ENCODE measurements at places on chromosomes 5 and 9.

GRCh38 chr9:33393581-33393980 lies 8.8 kb downstream of the AQP7 start:
- DNase-seq: no peak

DNA sequence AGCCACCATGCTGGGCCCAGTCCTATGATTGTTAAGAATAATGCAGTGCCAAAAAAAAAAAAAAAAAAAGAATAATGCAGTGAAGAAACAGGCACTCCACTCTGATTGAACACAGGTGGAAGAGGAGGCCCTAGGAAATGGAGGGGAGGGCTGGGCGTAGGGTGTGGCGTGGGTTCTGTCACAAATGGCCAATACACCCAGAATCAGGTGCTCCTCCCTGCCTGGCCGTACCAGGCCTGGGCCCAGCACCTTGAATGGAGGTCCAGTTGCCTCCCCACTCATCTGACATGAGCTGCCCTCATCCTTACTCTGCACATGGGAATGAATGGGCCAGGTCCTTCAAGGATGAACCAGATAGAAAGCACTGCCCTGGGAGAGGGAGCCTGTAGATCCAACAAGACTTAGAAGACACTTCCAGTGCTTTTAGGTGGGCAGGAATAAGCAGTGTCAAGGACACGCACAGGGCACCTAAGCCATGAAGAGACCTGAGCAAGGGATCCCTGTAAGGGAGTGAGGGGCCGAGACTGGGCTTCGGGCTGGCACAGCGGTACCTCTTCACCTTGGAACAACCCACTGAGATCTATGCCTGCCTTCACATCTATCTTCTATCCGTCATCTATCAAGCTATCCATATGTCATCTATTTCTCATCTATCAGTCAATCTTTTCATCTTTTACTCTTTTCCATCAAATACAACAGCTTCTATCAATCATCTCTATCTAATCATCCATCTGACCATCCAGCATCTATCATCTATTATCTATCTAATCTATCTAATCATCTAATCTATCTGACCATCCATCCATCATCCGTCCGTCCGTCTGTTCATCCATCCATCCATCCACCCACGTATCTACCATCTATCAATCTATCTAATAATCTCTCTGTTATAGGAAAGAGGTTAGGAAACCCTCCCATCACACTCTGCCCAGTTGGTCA lies 15.9 kb downstream of the NINJ1 start:
- DNase-seq: no peak

- no peak for DNase-seq
These were observed 72.4 kb upstream of the MPDZ start for GRCh38 chr9:13351778-13352386.

- no peak for DNase-seq
These were observed 1.5 kb upstream of the STC2 start for GRCh38 chr5:173329491-173330337.

- no peak for DNase-seq
These were observed 302.1 kb downstream of the PARP8 start for GRCh38 chr5:50968356-50969149.

DNA sequence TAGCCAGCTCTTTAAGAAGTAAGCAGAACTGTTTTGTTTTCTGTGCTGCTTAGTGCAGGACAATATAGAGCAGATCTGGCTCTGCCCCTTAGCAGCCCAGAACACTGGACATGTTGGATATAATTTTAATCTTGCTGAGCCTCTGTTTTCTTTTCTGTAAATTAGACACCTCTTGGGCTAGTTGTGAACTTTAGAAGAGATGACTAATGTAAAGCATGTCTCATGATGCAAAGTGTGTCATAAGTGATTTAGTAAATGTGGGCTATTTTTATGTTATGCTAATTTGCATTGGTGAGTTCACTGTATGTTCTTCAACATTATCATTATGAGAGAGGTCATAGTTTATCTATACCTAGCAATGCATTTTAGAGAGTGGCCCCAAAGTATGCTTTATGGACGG lies 156.1 kb upstream of the ADAMTSL1 start:
- DNase-seq: no peak

DNA sequence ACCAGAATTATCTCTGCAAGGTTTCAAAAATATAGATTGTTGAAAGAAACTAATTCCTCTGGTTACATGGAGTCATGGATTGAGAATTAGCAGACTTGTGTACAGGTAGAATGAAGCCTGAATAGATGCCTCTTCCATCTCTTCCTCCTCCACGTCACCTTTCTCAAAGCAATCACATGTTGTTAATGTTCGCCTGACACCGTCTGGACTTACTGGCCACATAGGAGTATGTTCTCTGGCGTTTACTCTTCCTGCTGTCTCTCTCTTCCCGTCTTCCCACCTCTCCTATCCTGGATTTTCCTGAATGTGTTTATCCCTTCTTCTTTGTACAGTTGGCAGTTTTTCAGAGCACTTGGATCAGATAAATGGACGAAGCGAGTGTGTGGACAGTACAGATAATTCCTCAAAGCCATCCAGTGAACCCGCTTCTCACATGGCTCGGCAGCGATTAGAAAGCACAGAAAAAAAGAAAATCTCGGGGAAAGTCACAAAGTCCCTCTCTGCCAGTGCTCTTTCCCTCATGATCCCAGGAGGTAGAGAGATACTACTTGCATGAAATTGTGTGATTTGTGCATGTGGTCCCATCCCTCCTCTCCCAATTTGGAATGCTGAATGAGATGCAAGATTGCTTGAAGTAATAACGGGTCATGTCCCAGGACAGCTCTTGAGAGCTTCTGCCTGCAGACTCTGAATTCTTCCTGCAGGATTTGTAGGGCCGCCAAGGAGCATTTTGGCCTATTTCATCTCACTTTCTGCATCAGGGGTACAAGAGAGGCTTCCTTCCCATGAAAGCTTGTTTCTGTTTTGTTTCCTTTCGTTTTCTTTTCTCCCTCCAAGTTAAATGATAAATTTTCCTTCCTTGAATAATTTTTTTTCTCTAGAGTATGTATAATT lies 47.3 kb downstream of the CD180 start:
- no peak for DNase-seq

DNA sequence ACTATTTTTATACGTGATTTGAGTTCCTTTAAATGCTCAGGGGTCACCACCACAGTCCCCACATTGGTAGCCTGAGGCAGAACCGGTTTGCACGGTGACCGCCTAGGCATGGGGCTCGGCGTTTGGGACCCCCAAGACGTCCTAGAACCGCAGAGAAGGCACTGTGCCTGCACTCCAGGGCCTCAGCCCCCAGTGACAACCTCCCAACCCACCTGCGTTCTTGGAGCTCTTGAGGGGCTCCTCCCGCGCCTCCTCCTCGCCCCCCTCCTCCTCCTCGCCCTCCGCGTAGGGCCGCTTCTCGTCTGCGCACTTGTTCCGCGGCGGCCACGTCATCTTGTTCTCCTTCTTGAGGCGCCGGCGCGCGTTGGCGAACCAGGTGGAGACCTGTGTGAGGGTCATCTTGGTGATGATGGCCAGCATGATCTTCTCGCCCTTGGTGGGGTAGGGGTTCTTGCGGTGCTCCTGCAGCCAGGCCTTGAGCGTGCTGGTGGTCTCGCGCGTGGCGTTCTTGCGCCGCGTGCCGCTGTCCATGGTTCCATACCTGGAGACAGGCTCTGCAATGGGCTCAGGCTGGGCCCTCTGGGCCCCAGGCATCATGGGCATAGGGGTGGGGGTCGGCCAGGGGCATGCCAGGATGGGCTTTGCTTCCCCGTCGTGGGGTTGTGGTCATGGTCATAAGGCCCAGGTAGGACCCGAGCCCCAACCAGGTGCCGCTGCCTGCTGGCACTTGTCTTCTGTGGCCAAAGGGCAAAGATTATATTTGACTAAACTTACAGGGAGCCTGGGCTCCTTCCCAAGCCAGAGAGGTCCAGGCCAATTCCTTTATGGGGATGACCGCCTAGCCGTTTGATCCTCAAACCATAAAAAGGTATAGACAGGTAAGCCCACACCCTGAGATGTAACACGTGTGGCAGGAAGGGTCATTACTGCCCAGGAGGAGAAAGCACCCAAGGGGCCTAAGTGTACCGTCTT lies 3.1 kb downstream of the IRX4 start:
- no peak for DNase-seq

- DNase-seq: no peak
These were observed 1.4 kb downstream of the FLT4 start for GRCh38 chr5:180647941-180648500.

DNA sequence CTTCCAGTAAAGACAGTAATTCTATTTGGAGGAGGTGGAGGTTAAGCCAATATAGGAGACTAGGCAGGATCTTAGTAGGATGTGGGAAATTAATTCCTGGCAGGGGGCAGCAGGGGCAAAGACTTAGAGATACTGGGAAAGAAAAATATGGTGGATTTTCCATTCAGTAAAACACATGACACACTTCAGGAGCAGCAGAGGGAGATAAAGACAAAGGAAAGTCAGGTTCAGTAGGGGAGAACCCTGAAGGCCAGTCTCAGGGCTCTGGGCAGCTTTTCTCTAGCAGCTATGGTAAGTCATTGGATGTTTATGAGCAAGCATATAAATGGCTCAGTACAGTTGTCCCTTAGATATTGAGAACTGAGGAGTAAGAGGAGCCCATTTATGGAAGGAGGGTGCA lies 105.5 kb downstream of the PJA2 start:
- no peak for DNase-seq

DNA sequence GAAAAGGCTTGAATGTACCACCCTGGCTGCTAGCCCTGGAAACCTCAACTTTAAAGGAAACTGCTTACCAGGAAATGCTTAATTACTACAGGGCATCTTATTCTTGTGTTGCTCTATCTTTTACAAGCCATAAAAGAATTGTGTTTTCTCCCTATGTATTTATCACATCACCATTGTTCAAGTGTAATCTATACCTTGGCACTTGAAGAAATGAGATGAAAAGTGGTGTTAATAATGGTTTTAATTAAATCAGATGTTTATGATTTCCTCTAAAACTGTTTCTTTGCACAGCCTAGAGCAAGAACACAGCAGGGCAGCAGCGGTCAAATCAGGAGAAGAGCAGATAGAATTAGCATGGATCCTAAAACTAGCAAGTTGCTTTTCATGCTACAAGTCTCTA lies 131.8 kb upstream of the RGMB start:
- no peak for DNase-seq

DNA sequence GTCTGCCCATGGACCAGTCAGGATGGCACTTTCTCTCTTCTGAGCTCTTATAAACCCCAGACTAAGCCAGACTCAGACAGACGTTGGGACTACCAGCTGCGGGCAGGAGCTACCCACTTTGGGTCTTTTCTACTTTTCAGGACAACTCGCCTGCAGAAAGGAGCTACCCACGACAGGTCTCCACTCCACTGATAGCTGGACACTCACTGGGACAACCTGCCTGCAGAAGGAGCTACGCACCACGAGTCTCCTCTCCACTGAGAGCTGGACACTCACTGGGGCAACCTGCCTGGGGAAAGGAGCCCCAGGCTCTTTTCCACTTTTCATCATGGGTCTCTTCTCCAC lies 1440.2 kb upstream of the ACO1 start:
- DNase-seq: no peak

DNA sequence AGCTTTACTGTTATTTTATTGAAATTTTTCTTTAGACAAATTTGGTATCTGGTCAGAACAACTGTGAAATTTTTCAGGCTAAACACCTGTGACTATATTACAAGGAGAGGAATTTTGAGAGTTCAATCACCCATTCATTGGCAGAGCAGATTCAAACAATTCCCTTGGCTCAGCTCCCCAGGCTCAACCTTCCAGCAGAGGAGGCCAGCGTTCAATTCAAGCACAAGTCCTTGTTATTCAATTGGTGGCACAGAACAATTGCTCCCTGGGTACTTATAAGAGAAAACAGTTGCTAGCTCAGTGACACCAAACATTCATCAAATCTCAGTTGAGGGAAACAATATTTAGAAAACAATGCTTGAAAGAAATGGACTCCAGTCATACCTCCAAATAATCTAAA lies 83.3 kb downstream of the SUSD1 start:
- DNase-seq: no peak

DNA sequence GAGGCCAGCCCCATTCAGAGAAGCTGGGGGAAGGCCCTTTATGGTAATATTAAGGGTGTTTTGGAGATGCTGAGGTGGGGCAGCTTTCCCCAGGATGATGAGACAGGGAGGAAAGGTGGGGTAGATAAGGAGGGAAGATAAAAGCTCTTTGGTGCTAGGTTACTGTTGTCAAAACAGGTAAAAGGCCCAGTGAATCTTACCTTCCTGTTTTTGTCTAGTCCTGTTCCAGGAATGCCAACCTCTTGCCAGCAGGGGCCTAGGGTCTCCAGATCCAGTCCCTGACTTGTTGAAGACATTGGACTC lies 797 bp upstream of the CCL27 start:
- DNase-seq: no peak

DNA sequence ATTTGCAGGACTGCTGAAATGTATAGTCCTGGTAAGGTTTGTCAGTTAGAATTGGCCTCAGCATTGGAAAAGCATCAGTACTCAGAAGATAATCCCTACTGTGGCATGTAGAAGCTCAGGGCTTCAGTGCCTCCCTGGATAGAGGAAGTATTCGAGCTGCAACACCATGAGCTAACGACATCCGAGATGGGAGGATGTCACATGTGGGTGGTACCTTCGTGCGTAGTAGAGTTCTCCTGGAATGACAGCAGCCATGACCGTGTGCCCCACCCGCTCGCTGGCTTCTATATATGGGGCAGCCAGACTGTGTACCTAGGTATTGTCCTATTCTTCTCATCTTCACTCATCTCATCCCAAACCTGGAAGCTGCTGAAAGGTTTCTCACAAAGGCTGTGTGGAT lies 345.8 kb upstream of the KLF9 start:
- no peak for DNase-seq

GRCh38 chr9:112939418-112939817 lies 48.7 kb upstream of the SLC46A2 start:
- no peak for DNase-seq

DNA sequence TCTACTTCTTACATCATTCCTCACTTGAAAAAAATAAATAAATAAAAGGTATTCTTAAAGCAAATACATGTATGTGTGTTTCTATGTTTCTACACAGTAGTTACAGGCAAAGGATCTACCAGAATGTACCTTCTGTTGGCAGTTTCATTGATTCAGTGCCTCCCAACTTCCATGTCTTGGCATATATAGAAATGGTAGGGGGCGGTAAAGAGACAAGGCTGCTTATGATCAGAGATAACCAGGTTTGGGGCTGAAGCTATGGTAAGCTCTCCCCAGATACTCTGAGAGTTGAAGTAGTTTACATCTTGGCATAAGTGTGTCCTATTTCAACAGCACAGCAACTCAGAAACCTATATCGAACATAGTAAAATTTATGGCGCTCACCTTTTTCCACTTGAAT lies 1075.4 kb upstream of the C9orf72 start:
- no peak for DNase-seq

GRCh38 chr5:1788828-1789227 lies 10.8 kb downstream of the MRPL36 start:
- DNase-seq: no peak

- DNase-seq: no peak
These were observed 19.6 kb upstream of the GLRX start for GRCh38 chr5:95841914-95842812.

GRCh38 chr5:54273715-54274114 lies 36.7 kb downstream of the ARL15 start:
- DNase-seq: no peak

DNA sequence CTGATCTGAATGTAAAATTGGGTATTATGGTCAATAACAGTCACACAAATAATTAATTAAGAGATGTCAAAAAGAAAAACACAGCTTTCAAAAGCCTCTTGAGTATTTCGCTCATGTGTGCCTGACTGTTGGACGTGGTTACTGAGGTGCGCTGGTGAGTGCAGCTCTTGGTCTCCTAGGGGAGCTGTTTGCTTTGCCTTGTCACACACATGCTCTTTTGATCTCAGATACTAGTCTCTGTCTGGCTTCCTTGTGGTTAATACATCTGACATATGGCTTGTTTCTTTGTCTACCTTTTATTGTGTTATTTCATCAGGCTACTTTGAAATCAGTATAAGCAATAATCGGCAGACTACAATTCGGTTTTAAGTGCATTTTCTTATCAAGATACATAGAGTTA lies 51.5 kb downstream of the PCSK1 start:
- DNase-seq: no peak

Data from cortex of kidney (tissue), 1 donor.